Activated CD8-positive, alpha-beta memory T cell treated with anti-CD3 and anti-CD28 coated beads for 4 hours (primary cell): ENCODE measurements at places on chromosomes 3 and 15.

GRCh38 chr3:115800489-115801075, 177.3 kb downstream of the GAP43 start:
- DNase-seq: no peak

- no peak for DNase-seq
Measured at GRCh38 chr15:65653341-65653740, 31.6 kb downstream of the SLC24A1 start.

DNA sequence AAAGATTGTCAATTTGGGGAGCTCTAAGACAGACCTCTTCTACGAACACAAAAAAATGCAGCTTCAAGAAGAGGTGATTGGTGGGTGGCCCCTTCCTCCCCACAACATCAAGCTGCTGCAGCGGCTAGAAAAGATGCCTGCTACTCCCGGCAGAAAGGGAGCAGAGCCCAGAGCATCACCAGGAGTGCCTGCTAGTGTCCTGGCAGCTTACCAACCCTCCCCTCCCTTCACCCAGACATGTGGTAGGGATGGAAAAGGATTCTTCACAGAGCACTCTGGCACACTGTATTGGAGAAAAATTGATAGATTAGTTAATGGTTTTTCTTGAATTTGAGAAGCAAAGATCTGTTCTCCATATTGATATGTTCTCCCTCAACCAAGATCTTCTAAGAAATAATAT, 10.8 kb downstream of the IP6K1 start:
- DNase-seq: no peak

DNA sequence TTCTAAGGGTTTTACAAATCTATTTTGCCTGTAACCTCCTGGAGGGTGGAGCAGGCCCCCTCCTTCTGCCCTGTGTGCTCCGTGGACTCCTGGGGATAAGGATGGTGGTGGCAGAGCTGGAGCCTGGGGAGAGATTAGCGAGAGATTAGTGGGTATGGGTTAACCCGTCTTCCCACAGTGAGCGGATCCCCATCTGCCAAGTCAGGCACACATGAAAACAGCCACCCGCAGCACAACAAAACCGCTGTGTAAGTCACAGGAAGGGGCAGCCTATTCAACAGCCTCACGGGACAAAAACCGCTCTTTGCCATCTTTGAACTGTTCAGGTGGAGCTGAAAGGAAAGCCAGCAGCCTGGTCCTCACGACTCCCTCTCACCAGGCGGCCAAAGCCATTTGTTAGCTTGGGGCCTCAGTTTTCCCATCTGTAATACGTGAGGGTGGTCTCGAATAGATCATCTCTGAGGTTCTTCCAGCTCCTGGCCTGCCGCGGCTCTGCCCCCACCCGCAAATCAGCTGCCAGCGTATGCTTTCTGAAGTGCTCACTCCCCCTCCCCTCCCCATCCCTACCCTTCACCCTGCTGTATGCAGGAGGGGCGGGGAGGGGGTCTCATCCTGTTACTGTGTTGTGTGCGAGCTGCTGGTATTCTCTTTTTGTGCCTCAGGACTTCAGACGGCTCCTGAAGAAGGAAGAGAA, 43.6 kb downstream of the PDIA5 start:
- DNase-seq: no peak

DNA sequence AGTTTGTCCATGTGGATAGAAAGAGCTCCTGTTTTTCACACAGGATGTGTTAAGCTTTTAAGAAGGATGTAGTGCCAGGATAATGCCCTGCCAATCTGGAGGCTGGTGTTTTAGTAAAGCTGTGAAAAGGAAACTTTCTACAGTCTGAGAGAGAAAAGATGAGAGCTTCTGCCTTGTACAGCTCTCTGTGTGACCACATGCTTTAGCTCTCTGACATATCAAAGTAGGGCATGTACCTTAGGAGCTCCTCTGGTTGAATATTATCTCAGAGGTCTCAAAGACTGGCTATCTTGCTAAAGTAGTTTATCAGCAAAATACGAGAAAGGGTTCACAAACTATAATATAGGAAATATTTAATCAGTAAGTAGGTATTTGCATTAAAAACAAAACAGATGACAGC, 30.4 kb downstream of the CDIN1 start:
- no peak for DNase-seq

DNA sequence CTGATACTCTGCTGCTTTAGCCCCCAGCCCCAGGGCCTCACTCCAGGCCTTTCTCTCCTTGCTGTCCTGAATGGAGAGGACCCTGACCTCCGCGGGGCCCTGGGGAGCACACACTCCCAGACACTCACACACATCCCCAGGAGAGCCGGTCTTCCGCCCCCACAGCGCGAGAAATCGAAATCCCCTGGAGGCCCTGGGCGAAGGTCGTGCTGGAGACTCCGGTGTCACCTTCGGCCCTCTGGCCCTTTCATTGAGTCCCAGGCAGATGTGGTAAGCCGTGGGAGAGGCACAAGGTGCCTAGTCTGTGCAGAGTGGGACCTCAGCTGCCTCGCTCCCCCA, 848 bp upstream of the GOLGA8B start:
- DNase-seq: no peak

GRCh38 chr3:14548321-14548729, 8.2 kb upstream of the GRIP2 start:
- DNase-seq: no peak

GRCh38 chr3:146322216-146322817, 71.4 kb upstream of the PLSCR4 start:
- DNase-seq: no peak

GRCh38 chr3:126531051-126531330, 7.0 kb downstream of the CHST13 start:
- no peak for DNase-seq

- no peak for DNase-seq
Measured at GRCh38 chr15:49715211-49715610, 94.4 kb downstream of the DTWD1 start.

- DNase-seq: no peak
Measured at GRCh38 chr3:142884531-142884930, 4.4 kb downstream of the PCOLCE2 start.

GRCh38 chr3:9803494-9803893, 6.6 kb upstream of the TTLL3 start:
- DNase-seq: no peak

- no peak for DNase-seq
Measured at GRCh38 chr3:126131881-126132750, 48.2 kb upstream of the SLC41A3 start.

DNA sequence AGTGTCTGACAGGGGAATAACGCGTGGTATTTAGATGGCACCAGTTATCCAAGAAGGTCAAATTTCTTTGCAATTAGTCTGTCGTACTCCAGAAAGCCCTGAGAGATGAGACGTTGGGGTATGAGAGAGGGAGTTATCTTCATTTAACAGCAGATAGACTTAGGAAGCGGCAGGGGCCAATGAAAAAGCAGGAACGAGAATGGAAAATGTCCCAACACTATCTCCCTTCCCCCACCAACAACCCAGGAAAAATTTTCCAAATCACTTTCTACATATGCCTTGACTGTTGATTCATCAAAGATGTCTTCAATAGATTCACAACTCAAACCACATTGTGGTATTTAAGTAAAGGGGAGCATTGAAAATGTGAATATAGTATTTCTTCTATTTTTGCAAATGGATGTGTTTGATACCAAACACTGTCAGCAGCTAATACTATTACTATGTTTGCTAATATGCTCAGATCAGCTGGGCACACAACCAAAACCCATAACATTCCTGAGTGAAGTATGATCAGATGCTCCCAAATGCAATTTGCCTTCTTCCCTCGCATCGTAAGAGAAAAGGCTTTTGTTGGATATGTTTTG, 13.3 kb upstream of the GREM1 start:
- DNase-seq: no peak

GRCh38 chr3:42961633-42962032, 17.5 kb upstream of the GASK1A start:
- DNase-seq: no peak

DNA sequence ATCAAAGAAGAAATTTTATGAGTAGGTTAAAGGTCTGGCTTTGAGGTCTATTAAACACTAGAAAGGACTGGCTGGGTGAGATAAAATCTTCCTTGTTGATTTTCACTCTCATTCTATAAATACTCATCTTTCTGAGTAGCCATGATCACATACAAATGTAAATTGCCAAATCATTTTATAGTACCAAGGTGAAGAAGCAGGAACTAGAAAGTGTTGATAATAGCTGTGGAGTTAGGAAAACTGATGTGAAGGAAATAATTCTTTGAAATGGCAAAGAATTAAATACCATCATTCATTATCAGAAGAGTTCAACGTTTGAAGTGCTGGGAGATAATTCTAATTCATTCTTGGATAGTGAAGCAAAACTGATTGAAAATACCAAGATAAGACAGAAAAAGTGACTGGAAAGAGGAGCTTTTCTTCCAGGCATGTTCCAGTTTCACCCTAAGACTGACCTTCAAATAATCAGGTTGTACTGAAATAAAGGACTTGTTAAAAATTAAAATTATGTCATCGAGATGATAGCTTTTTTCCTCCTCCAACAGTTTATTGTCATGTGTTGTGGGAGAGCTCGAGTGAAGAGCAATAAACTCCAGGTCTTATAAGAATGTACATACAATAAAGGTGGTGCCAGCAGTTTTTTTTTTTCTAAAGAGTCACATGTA, 17.4 kb downstream of the THBS1 start:
- no peak for DNase-seq

DNA sequence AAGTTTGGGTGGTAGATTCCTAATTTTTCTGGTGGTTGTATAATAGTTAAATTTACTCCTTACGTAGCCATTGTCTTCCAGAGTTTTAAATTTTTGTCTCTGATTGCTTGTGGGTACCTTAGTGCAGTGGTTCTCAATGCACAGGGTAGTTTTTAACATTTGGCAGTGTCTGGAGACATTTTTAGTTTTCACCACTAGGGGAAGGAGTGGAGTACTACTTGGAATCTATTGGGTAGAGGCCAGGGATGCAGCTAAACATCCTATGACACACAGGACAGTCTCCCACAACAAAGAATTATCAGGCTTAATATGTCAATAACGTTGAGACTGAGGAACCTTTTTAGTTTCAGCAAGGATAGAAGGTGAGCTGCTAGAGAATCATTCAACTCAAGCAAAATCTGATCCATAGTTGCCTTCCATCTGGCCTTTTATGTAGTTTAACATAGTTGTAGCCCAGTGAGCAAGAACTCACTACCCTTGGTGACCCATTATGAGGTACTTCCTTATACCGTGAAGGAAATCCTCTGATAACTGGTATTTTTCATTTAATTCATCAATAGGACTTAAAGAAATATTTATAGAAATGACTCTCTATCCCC, 8.6 kb upstream of the STX19 start:
- DNase-seq: no peak

DNA sequence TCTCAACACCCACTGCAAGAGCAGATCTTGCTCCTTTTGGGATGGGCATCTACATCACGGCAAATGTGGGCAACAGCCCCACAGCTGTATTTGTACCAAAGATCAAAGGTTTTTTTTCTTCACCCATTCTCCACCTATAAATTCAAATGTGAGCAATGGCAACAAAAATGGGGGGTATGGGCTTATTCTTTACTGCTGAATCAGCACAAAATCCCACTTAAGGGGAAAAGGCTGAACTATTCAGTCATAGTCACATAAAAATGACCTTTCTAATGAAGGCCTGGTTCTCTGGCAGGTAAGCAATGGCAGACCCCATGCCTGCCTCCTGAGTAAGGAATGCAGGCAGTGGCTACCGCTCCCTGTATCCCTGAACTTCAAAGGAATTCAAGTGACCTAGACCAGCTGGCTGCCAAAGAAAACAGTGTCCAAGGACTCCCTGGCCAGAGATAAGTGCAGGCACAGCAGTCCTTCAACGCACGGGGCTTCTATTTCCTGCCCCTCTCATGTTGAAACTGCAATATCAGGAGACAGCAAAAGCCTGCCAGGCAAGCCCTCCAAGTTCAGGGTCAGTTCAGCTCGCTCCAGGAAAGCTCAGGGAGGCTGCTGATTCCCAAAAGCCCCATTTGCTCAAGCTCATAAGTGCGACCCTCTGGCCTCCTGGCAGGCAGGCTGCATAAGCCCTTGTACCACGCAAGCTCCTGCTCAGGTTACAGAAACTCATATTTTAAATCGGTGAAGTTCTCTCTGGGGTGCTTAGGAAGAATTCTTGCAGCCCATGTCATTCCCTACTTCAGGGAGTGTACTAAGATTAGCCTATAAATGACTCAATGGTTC, 134.1 kb downstream of the PDZRN3 start:
- DNase-seq: no peak

DNA sequence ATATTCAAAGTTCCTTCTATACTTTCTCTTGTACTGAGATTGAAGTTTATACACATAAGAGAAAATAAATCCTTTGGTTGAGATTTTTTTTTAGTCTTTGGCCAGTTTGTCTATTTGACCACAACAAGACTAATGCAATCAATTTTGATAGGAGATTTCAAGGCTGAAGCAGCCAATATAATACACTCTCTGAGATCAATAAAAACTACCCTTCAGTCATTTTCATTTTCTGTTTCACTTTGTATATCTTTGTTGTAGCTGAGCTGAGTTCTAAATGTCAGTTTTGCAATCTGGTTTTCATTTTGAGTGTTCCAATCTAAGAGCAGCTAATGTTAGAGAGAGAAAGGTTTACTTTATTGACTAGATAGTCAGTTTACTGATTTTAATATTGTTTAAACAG, 623.8 kb upstream of the ROBO1 start:
- no peak for DNase-seq

GRCh38 chr15:27238209-27238608, 267.2 kb downstream of the GABRG3 start:
- no peak for DNase-seq

- DNase-seq: no peak
Measured at GRCh38 chr15:100206643-100207042, 135.1 kb downstream of the ADAMTS17 start.

GRCh38 chr3:178765472-178765871, 229.2 kb downstream of the KCNMB2 start:
- DNase-seq: no peak

- DNase-seq: no peak
Measured at GRCh38 chr3:119542168-119542767, 17.1 kb downstream of the CD80 start.

DNA sequence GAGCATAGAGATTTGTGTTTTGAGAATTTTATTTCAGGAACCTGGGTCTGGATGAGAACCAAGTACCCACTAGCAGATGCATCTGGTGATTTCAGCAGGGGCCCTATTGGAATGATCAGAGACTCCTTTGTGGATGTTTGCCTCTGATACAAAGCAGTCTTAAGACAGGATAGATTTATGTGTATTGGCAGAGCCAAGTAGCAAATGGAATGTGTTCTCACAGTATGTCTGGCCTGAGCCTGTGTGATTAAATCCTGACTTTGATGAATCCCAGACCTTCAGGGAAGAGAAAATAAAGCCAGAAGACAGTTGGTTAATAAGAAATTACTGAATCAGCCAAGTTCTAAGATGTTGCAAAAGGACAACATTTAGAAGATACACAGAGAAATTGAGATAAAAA, 755.5 kb upstream of the SEMA6D start:
- no peak for DNase-seq

DNA sequence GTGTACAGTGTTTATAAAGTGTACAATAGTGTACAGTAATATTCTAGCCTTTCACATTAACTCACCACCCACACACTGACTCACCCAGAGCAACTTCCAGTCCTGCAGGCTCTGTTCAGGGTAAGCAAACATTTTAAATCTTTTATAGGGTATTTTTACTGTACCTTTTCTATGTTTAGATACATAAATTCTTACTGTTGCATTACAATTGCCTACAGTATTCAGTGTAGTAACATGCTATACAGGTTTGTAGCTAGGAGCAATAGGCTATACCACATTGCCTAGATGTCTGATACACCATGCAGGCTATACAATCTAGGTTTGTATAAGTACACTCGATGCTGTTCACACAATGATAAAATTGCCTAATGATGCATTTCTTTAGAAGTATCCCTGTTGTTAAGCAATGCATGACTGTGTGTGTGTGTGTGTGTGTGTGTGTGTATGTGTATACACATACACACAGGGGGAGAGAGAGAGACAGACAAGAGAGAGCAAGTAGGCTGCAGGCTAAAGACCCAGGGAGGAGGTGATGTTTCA, 72.5 kb upstream of the PRR23C start:
- DNase-seq: no peak
